DMS53 (cell line): ENCODE measurements at places on chromosomes 6 and 20.

DNA sequence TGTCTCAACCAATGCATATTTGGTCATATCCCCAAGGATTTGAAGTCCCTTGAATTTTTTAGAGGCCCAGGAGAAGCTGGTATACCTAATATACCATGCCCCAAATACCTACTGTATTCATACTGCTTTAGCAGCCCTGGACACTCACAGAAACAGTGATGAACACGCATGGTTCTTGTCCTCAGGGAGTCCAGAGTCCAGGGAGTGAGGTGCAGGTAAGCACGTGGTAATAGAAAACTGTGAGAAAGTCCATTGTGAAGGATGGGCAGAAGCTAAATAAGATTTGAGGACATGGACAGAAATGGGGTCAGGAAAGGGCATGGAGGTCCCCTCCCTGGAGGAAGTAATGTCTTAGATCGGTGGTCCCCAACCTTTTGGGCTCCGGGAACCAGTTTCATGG lies 85.4 kb downstream of the TSHZ2 start:
- no peak for DNase-seq

DNA sequence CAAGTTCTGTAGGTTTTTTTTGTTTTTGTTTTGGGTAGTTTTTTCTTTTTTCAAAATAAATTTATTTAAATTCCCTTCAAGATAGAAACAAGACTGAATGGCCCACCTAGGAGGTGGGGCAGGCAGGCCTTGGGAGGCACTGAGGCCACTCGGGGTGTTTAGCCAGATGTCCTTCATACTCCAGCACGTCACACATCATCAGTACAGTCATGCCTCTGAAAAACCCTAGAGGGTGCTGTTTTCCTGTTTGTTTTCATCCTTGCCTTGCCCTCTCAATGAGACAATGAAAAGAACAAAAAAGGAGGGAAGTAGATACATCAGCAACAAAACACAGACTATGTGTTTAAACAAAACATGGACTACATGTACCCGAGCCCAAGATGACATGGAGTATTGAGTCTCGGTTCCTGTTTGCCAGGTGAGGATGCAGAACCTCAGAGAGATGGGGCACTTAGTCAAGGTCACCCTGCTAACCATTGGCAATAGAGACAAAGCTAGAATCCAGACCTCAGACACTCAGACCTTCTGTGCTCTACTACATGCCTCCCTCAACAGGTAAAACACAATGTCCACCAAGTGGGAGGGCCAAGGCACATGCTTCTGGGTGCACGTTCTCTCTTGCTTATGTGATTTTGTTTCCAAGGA lies 26.8 kb upstream of the CLIC5 start:
- DNase-seq, result peak; percentile 84

DNA sequence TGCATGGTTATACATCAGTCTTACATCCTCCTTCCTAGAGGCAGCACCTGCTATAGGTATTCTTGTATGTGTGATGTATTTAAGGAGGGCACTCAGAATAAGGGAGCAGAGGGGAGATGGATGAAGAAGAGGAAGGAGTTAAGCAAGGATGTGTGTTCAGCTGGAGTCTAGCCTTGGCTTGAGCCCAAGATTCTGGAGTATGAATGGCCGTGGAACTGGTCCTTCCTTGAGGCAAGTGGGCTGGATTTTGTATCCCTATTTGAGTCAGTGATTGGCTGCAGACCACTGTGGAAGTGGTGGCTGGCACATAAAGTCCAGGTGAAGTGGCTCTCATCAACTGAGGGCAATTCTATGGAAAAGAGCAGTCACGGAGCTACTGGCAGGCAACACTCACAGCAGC lies 112.0 kb upstream of the RNF24 start:
- DNase-seq, result no peak

- peak; percentile 86 for DNase-seq
These were observed 2.6 kb downstream of the BLCAP start for GRCh38 chr20:37524859-37525708.

- DNase-seq, result peak; percentile 80
These were observed 8.2 kb upstream of the TBC1D7 start for GRCh38 chr6:13336553-13336952.

DNA sequence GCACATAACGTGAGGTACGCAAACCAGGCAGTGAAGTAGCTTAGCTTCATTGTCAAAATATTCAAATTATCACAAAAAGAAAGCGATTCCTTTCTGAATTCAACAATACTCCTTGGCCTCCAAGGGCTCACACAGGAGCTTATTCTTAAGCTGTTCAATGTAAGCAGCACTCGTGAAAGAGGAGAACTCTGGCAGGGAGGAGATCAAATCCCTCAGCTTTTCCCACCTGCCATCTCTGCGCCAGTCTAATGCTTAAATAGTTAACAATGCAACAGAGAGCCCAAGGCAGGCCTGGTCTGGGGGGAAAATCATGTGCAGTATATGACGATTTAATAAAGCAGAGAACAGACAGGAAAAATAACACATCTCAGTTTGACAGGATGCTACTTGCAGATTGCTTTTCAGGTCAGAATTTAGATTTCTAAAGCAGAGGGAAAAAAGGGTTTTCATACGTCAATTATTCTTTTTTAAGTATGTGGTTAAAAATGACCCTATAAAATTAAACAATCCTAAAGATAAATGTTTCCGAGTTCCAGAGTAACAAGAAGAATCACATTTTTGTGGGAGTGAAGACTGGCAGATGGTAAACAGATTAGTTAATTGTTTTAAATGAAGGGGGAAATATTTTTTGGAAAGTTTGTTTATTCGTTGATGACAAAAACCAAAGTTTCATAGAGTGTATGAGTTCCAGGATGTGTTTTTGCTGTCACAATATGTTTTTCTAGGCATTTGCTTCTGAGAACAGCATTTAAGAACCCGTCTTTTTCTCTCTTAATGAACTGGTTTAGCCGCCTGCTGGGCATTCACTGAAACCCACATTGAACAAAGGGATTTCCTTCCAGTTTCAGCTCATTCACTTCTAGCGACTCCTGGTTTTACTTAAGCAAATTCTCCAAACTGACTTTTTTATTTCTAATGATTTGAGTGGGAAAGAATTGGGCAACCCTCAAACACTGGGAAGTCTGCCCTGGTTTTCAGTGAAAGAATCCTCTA lies 45.9 kb downstream of the PLAGL1 start:
- DNase-seq, result no peak

DNA sequence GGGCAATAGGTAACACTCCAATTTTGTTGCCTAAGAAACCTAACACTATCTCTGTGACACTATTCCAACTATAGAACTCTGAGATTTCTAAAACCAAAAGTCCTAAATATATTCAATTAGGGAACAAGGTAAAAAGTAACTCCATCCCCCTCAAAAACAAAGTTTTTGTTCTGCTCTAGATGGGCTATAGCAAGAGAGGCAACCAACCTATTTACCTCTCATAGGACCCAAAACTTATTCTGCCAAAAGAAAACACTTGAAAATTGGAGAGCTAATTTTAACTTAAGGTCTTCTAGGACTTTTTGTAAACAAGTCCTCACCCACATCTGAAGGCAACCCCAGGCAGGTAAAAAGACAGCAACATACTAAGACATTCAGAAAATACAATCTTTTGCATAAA lies 7.7 kb downstream of the RBM39 start:
- DNase-seq, result no peak

DNA sequence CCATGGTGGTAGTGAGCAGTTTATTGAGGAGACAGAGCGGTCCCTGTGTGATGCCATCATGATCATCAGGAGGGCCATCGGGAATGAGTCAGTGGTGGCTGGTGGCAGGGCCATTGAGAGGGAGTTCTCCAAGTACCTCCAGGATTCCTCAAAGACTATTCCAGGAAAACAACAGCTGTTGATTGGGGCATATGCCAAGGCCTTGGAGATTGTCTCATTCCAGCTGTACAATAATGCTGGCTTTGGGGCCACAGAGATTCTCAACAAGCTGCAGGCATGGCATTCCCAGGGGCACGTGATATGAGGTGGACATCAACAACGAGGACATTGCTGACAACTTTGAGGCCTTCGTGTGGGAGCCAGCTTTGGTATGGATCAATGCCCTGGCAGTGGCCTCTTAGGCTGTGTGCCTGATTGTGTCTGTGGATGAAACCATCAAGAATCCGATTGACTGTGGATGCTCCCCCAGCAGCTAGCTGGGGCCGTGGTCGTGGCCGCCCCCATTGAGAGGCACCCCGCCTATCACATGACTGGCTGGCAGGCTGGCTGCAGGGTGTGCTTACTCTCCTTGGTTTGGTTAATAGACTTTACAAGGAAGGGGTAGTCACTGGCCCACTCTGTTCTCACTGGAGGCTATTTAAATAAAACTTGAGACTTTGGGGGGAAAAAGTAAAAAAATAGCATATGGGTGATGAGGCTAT lies 16.7 kb downstream of the RAET1E start:
- no peak for DNase-seq

- peak; percentile 73 for DNase-seq
These were observed 126.9 kb upstream of the TIAM2 start for GRCh38 chr6:154868143-154868594.

- no peak for DNase-seq
These were observed 40.5 kb downstream of the RBL1 start for GRCh38 chr20:37055276-37055675.

DNA sequence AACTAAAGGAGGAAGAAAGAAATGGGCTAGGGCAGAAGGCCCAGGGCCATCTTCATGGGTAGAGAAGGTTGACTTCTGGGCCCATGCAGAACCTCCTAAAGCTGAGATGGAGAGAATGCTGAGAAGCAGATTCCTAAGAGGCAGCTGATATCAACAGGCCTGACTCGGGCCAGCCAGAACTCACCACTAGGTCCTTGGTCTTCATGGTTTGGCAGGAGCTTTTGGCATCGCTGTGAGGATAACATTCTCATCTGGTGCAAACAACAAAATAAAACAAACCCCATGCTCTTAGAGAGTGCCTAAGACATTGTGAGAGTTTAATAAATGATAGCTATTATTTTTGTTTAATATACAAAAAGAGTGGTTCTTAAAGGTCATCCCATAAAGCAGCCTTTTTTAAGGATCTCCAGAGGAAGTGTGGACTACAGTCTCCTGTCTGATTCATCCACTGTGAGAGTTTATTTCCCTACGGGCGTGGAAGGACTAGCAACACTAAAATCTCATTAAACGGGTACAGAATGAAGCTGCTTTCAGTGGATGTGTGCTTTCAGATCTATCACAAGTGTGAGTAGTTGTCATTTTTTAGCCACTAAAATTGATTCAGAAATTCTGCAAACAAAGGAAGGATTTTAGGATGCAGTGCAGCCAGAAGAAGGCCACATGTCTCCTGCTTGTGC lies 160.0 kb downstream of the PLCB4 start:
- no peak for DNase-seq

DNA sequence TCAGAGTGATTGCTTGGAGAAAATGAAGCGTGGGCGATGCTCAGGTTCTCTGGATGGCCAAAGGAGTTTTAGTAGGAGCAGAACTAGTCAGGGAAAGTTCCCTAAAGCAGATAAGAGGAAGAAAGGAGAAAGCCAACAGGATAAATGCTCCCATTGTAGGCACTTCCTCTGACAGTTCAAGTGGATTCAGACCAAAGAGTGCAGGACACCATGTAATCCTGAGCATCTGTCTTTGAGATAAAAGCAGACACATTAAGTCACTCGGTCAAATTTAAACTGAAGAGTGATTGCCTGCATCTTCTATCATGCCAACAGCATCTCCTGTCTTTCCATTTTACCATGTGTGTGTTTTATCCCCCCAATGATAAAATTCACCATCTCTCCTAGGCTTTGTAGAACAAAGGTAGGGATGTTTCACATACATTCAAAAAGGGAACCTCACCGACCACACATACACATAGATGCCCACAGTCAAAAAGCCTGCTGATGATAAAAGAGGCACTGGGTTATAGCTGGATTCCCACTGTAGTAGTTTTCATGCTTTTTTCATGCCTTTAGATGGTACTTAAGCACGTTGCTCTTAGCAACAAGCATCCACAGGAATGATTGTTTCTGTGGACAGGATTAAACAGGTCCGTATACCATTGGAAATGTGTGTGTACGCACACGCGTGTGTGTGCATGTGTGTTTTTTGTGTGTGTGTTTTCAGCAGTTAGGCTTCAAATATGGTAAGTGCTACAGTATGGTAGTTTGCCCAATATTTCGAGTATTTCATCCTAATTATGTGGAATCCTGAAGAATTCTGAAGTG lies 7.0 kb downstream of the GRIK2 start:
- DNase-seq, result peak; percentile 40

DNA sequence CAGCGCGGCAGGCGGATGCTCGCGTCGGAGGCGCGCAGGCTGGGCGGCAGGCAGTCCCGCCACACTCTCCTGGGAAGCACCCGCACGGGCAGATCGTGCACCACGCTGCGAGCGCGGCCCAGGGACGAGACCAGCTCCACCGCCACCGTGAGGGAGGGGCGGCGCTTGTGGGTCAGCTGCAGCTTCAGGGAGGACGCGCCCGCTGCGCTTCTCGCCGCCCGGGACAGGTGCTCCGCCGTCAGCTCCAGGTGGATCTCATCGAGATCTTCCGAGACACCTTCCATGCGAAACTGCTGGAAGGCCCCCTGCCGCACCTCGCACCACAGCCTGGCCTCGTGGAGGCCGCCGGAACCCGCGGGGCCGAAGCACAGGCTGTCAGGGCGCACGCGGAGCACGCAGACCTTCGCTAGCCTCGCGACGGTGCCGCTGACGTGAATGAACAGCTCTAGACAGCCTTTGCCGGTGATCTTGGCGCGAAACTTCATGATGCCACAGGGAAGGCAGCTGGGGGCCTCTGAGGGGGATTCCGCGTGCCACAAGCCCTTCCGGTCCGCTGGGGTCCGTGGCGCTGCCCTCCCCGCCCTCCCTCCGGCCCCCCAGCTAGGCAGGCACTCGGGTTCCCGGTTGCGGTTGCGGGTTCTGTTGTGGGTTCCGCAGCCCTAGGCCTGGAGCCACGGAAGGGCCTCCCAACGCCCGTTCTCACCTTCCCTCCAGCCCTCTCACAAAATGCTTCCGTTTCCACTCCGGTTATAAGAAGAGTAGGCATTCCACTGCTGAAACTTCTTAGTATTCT lies at the start of gene HUS1B:
HUS1B (minus strand) TSS at position 641 of the 793 bp plus-strand sequence; CDS start at position 485, 156 bp downstream.
- no peak for DNase-seq

DNA sequence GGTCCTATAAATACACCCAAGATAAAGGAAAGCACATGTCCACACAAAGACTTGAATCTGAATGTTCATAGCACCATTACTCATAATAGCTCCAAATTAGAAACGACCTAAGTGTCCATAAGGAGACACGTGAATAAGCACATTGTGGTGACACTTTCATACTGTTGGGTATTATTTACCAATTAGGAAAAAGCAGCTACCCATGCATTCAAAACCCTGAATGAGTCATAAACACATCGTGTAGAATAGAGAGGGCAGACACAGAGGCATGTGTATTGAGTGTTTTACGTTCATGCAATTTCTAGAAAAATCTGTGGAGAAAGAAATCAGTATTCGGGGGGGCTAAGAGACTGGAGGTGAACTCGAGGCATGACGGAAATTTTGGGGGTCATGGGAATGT lies 396.7 kb downstream of the THBS2 start:
- DNase-seq, result no peak
